ENCODE measurements at places on chromosomes 2 and 18. TPM values are rescaled to one million over a fixed set of nuclear protein-coding genes. Genes with fewer than 3 reads are reported as not detected.

Gene CYRIA
- total RNA-seq, result 23.5 TPM

Gene ERICH2
- total RNA-seq, result 0.74 TPM

Gene RAB6C
- not detected for total RNA-seq

Gene SLC35F5
- total RNA-seq, result 62.5 TPM

Gene IL1RN
- total RNA-seq, result 3.0 TPM

Gene DTNA
- 115 TPM for total RNA-seq

GRCh38 chr2:179884193-179884592, 22.8 kb upstream of the ZNF385B start:
- DNase-seq, result no peak

DNA sequence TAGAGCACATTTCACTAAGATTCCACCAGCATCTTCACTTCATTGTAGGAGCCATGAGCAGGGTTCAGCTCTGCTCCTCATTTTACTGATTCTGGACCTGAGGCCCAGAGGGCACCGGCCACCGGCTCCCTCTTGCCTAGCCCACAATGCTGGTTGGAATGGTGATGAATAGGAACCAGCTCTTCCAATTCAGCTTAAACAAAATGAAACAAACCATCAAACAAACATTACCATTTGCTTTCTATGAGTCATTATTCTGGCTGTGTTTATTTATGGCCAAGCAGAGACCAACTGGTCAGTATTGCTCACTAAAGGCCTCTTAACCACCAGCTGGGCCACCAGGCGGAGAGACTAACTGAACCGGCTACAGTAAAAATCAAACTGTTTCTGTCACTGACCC, 176.7 kb downstream of the MTX2 start:
- no peak for DNase-seq

DNA sequence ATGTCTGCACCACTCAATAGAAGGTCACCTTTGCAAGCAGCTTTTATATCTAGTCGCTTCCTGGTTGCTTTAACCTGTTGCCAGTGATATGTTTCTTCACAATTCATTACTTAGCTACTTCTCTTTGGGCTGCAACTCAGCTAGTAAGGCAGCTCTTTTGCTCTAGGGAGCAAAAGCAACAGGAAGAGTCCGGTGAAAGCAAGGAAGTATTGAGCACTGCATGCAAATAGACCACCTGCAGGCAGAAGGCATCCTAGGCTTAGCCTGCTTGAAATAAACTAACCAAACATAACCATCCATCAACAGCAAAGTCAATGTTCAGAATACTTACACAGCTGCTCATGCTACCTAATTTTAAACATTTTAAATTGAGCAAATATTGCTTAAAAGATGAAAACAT, 529.2 kb upstream of the LINC00305 start:
- no peak for DNase-seq

GRCh38 chr2:121605820-121606733, 43.2 kb downstream of the CLASP1 start:
- DNase-seq, result no peak

DNA sequence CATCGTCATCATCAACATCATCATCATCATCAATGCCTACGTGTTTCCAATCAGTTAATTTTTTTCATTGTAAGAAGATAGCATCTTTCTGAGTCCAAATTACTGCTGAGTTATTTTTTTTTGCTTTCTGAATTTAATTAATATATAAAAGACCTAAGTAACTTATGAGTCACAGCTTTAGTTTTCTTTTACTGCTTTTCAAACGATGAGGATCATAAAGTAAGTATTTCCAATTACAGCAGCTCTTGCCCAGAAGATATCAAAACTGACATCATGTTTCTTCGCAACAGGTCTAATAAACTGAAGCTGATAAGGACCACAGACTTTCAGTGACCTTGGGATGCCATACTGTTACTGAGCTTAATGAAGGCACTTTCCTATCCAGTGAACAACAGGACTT, 442.2 kb downstream of the DSEL start:
- no peak for DNase-seq

- no peak for DNase-seq
Observed at GRCh38 chr2:188485496-188485895, 193.8 kb downstream of the GULP1 start.

- DNase-seq, result no peak
Observed at GRCh38 chr2:97911206-97911921, 84.4 kb downstream of the TMEM131 start.

GRCh38 chr2:149036507-149037293, 1.8 kb upstream of the LYPD6B start:
- DNase-seq, result no peak

DNA sequence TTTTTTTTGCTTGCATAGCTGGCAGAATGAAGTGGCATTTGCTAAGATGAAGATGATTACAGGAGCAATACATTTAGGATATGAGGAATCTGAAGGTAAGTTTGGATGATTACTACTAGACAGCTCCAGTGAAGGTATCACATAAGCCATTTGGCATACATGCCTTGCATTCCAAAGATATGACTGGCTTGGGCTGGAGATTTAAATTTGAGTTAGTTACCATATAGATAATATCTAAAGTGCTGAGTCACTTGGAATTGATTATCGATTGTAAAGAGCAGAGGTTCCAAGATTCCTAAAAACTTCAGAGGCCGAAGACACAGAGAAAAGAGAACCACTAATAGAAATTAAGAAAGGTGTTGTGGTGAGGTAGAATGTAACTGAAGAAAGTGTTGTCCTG, 1026.4 kb downstream of the DSC3 start:
- no peak for DNase-seq
